Tibial nerve (tissue), 4 donors: ENCODE measurements at places on chromosomes 11 and 22. TPM values are rescaled to one million over a fixed set of nuclear protein-coding genes. Genes with fewer than 3 reads are reported as not detected.

- DNase-seq, result no peak
These were observed 76.5 kb upstream of the SYT13 start for GRCh38 chr11:45362636-45363035.

GRCh38 chr22:29208502-29208862 is 2.8 kb downstream of the EMID1 start:
- no peak for DNase-seq

DNA sequence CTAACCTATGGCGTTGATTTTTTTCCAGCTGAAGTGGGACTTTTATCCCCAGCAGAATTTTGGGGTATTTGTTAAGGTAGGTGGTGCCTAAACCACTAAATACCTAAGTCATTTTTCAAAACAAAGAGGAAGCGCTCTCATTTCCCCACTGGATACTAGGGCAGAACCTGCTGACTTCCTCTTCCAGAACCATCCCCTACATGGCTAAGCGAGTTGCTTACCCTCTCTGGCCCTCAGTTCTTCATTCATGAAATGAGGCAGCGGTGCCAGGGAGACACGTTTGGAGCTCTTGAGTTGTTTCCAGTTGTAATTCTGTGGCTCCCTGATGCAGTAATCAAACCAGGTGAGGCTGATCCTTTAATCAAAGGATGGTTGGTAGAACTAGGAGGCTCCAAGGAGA is 10.0 kb upstream of the MTMR3 start:
- DNase-seq, result no peak

- DNase-seq, result no peak
These were observed 97.1 kb downstream of the CD44 start for GRCh38 chr11:35235936-35236666.

- no peak for DNase-seq
These were observed 29.3 kb upstream of the MMP7 start for GRCh38 chr11:102559839-102560238.

DNA sequence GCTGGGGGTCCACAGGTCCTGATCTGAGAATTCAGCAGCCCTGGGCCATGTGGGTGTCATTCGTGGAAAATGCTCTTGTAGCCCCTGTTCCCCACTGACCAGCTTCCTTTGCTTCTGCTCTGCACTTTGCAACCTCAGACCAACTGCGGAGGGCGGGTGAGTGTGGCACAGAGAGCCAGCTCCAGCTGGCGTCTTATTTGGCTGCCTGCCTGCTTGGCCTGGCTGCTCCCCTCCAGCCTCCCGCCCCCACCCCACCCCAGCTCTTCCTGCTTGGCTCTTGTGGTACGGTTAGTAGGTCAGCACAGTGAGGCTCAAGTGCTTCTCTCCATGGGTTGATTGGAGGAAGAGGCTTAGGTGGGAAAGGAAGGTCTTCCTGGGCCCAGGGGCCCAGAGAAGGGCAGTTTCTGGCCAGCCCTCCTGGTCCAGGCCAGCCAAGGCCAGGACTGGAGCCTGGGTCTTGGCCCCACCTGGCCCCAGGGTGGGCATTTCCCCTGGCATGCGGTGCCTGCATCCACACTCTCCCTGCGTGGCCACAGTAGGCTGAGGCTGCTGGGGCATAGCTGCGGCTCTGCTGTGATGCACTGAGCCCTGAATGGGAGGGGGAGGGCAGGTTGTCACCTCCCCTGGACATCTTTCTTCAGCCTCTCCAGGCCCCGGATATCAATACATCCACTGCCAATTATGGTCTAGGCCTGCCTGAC is 26.5 kb downstream of the MYO7A start:
- no peak for DNase-seq

DNA sequence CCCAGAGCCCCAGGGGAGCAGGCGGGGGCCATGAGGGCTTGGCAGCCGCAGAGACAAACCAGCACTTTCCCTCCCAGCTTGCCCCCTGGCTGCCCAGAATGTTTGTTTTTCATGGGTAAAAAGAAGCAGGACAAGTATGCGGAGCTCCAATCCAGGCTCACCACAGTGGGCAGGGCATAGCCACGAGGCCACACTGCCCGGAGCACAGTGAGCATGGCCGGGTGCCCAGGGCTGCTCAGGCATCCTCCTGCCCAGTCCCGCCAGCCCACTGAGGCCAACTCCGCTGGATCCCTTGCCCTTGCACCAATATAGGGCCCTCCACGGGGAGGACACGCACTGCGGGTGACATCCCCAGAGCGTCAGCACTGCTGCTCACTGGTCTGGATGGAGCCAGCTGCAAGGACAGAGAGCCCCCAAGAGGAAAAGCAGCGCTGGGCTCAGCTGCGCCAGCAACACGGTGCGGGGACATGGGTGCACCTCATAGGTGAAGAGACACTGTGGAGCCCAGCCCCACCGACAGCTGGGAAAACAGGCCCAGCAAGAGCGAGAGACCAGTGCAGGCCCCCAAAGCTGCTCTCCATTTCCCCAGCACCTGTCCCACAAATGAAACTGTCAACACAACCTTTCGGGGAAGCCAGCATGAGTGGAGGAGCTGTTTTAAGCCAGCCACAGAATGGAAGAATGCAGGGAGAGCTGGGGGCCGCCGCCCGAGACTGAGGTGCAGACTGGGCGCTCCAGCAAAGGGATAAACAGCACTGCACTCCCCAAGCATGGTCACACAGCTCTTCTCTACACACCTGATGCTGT is 24.8 kb downstream of the ARVCF start:
- no peak for DNase-seq

GRCh38 chr22:33798401-33798800 is 121.9 kb downstream of the LARGE1 start:
- DNase-seq, result no peak

GRCh38 chr22:38243007-38243765 is 29.6 kb downstream of the TMEM184B start:
- no peak for DNase-seq

APOL5 gene
- total RNA-seq, result not detected

GRCh38 chr11:132078264-132079076 is 708.1 kb downstream of the NTM start:
- no peak for DNase-seq

GRCh38 chr11:56340289-56340688 is 5.5 kb upstream of the OR8K1 start:
- no peak for DNase-seq

- DNase-seq, result no peak
These were observed 44.8 kb downstream of the SPECC1L start for GRCh38 chr22:24315367-24315966.

DNA sequence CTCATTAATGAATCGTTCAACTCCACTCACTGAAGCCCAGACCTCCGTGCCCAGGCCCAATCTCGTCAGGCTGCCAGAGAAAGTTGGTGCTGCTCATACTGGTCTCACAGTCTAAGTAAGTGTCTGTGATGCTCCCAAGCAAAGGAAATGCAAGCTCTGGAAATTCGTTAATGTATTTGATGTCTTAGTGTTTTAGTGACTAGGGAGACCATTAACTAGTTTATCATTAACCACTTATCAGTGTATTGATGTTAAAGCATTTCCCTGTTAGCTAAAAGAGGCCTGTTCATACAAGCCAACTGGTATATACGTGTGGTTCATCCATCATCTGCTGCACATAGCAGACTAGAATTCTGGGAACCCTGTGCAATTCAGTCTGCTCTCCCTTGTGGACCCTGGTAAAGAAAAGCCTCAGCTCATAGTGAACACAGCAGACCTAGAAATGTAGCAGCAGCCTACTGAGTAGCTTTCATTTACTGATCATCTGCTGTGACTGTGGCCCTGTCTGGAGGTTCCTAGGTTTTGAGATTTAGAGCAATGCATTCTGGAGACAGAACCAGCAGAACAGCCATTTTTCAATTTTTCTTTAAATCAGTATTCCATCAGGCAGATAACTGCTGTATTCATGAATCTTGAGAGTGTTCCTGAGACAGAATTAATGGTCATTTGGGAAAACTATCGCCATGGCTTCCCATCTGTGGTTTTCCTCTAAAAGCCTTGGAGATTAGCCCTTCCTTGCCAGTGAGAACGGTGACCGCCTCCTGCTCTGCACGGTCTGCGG is 15.7 kb upstream of the AIFM3 start:
- DNase-seq, result no peak

GRCh38 chr11:96367342-96367741 is 22.4 kb downstream of the CCDC82 start:
- no peak for DNase-seq

DNA sequence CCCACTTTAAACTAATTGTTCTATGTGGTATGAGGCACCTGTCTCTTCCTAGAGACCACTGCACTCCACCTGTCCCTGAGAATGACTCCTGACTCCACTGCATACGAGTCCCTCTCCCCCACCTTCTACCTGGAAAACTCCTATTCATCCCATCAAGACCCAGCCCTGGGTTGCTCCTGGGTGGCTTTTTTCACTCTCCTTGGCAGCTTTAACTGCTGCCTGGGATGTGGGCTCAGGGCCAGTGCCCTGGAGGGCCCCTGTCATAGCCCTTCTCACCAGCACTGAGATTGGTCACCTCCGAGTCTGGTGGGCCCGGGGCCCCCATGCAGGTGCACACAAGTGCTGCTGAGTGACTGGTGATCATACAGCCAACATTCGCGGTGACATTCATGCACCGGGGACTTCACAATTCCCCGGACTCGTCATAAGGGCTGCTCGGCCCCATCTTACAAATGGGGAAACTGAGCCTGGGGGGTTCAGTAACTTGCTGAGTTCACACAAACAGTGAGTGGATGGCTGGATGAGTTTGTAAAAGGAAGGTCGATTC is 25.9 kb upstream of the TOLLIP start:
- no peak for DNase-seq

DNA sequence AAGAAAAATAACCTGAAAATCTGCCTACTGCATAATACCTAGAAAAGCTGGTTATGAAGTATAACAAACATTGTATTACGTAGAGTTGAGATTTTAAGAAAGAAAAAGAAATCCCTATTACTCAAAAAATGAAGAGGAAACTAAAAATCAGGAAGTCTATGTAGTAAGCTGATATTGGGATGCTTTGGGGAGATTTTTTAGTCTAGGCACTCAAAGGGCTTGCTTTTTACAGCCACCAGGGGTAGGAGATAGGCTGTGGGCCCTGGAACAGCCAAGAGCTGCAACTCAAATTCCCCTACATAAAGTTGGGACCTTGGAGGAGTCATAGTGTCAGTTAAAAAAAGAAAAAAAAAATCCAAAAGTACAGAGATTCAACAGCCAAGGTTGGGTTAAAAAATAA is 90.4 kb downstream of the RELT start:
- no peak for DNase-seq

DNA sequence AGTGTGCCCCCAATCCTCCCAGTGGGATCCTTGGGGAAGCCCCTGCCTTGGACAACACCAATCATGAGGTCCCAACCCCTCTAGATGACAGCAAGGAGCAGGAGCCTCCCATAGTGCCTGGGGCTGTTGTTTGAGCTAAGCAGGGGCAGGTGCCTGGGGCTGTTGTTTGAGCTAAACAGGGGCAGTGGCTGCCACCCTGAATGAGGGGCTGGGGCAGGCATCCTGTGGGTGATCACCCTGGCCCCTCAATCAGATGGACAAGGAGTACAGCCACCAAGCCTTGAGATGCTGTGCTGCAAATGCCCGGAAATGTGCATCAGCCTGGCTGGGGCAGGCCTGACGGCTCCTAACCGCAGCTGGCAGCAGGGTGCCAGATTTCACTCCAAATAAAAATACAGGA is 66.7 kb downstream of the MYEOV start:
- no peak for DNase-seq

GRCh38 chr11:79434283-79434682 is 6.5 kb downstream of the TENM4 start:
- DNase-seq, result no peak

- DNase-seq, result no peak
These were observed 12.7 kb downstream of the RPL3 start for GRCh38 chr22:39306456-39307361.

GRCh38 chr11:133892584-133893380 is 47.5 kb upstream of the SPATA19 start:
- no peak for DNase-seq

TCN2 gene
- 39.0 TPM for total RNA-seq

DNA sequence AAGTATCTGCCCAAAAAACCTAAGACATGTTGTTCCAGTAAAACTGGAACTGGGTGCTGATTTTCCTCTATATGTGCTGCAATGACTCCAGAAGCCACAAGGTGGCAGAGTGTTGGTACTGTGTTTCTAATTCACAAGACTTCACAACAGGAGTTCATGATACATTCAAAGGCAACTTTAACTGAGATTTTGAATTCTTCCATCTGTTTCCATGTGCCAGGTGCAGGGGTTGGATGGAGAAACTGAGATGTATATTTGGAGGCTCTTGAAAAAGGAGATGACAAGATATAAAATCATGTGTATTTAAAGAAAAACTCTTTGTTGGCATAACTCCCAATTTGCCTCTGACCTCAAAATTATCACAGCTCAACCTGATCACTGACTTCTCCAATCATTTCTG is 1098.6 kb upstream of the CCDC90B start:
- DNase-seq, result peak; percentile 72

GRCh38 chr11:78048561-78048960 is 15.1 kb upstream of the THRSP start:
- DNase-seq, result no peak

- DNase-seq, result no peak
These were observed 185.6 kb upstream of the ARHGAP42 start for GRCh38 chr11:100501450-100501849.

DNA sequence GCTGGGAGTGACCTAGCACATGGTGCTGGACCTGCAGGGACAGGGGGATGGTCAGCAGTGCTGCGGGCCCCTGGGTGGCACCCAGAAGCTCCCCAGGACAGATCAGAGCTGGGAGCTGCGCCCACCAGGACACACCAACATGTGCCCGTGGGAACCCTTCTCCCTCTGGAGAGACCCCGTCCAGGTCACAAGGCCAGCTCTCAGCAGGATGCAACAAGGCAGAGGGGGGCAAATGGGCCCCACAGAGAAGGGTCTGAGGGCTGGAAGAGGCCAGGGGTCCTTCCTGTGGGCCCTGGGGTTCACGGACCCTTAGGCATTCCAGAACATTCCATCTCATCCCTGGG is 6.2 kb downstream of the DUSP8 start:
- no peak for DNase-seq

- no peak for DNase-seq
These were observed 20.7 kb downstream of the CACNG2 start for GRCh38 chr22:36682811-36683210.

- no peak for DNase-seq
These were observed 68.3 kb downstream of the PLEKHA7 start for GRCh38 chr11:16945671-16946469.

GRCh38 chr11:125329786-125330185 is 165.2 kb downstream of the PKNOX2 start:
- no peak for DNase-seq

DNA sequence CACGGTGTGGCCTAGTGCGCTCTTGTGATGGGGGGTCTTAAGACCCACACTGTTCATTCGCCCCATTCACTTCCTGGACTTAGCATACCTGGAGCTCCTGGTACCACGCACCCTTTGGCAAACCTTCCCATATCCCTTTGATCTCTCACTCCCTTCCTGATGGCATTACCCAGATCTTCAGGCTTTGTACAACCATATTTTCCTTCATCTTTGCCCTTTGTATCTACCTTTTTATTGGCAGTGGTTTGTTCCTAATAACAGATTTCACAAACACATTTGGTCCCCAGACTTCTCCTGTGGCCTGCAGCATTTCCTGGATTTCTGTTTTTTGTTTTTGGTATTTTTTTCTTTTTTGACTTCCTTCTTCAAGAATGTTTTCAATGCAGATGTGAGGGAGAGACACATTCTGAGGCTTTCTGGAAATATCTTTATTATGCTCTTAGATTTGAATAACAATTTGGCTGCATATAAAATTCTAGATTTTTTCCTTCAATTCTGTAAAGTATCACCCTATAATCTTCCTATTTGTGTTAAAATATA is 16.1 kb upstream of the IFITM3 start:
- no peak for DNase-seq

GRCh38 chr22:22196018-22196533 is 48.5 kb upstream of the VPREB1 start:
- DNase-seq, result no peak
